ENCODE measurements at places on chromosomes 2 and 18.

GRCh38 chr2:109046925-109047508, 58.0 kb upstream of the EDAR start:
- no peak for DNase-seq

DNA sequence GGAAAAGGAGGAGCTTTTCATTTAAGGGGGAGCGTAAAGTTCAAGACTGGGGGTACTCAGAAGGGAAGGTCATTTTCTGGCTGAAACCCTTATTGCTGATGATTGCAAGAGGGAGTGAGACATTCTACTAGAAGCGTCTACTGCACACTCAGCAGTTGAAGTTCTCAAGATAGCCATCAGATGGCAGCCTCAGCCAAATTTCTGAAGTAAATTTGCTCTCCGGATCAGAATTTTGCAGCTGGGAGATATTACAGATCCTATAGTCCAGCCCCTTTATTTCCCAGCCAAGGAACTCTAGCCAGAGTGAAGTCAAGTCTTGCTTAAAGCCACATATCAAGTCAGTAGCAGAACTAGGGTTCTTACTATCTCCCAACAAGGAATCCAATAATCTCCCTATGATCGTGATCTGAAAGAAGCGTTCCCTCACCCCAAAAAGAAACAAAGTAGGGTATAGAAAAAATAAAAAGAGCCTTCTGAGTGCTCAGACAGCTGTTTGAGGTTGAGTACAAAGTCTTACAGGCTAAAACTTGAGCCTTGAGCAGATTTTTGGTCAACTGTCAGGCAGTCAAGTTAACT, 24.0 kb downstream of the RAX start:
- DNase-seq: no peak

GRCh38 chr2:54148391-54148790, 33.0 kb downstream of the ACYP2 start:
- DNase-seq: no peak

GRCh38 chr2:27811768-27812167, 40.2 kb downstream of the MRPL33 start:
- no peak for DNase-seq

All from stimulated activated naive B cell treated with anti-CD40 and anti-IgM and Interleukin-4, amounts not matched to agents 10 μg/mL and 1 μg/mL and 100 μg/mL, for 72 hours (primary cell).